ENCODE measurements at places on chromosomes 6 and 20.

- no peak for DNase-seq
Observed at GRCh38 chr20:10300582-10301446, 82.2 kb downstream of the SNAP25 start.

DNA sequence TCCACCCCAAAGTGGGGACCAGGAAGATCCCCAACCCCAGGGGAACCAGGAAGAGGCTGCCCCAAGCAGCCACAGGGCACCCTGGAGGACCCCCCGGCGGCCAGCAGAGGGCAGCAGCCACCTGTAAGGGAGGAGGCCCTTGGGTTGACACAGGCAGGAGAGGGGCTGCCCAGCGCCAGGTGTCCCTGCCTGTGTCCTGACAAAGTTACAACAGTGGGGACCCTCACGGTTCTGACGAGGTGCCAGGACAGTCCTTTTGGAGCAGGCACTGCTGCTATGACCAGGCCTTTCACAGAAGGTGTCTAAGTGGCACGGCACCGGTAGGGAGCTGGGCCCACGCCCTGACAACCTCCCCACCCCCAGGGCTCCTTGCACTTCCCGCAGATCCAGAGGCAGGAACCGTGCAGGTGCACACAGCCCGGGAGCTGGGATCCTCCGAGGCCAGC is 176.7 kb downstream of the BMP7 start:
- no peak for DNase-seq

DNA sequence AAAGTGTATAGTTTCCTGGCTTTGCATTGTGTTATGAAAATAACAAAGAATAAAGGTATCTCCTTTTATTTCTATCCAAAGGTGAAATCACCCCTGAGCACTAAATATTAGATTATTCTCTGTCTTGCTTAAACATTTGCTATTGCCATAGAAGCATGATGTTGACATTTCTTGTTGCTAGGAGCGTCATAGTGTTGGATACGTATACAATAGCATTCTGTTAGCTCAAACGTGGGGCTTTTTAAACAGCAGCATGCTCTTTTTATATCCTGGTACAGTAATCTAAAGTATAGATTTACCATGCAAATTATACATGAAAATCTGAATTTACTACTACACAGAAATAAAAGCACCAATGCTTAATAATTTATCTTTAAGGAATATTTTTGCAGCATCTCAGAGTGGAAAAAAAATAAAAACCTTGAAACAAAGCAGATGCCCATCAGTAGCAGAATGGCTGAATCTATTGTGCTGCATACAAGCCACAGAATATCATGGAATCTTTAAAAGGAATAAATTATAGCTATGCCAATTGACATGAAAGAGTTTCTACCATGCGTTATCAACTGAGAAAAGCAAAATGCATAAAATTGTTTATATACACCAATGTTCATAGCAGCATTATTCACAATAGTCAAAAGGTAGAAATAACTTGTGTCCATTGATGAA is 9.6 kb upstream of the HSF2 start:
- no peak for DNase-seq

DNA sequence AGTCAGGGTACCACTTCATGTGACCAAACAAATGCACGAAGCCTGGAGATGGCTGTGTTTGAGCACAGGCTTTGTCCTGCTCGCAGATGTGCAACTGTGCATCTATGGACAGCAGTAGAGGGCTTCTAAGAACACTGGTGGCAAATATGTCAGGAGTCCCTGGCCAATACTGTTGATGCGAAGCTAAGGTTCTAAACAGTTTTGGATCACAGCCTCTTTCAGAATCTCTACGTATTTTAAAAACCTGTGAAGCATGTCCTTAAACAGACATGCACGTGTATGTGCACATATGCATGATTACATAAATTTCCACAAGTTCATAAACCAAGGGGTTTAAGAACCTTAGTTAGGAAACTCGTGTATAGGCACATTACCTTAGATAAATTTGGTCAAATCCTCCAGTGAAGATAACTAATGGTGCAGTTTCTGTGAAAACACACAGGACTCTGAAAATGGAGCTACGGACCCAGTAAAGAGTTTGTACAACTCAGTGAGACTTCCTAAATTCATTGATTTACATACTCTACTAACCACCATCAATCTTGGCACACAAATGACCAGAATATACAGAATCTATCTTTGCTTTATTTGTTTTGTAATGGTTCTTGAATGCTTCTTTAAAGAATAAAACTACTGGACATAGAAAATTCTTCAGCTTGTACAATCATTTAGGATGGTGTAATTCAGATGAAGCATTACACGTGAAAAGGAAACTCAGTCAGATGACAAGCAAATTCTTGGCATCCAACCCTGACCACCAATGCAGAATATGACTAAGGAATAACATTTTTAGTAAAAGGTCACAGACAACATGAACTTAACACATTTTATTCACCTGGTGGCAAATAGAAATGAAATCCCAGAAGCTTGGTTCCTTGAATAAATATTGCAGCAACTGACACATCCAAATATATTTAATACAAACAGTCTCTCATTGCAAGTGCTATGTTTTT is 27.4 kb downstream of the KCNQ5 start:
- no peak for DNase-seq

GRCh38 chr20:2385496-2385895 is 4.8 kb downstream of the TGM6 start:
- peak; percentile 40 for DNase-seq

DNA sequence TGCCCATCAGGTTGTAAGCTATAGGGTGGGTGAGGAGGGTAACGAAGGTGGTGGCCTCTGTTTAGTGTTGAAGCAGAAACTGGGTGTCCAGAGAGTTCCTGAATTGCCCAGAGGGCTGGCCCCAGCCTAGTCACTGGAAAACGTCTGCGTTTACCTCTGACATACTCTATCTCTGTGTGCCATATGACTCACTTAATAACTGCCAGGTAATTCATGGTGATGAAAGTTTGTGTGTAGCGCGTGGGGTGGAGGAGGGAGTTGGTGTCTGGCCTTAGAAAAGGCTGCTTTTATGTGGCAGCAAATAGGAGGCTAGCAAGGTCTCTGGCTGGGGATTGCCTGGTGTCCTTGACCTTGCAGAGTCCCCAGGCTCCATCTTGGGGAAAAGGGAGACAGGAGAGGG is 47.3 kb downstream of the SLC35D3 start:
- no peak for DNase-seq

- no peak for DNase-seq
Observed at GRCh38 chr20:11677428-11677827, 240.3 kb upstream of the BTBD3 start.

- no peak for DNase-seq
Observed at GRCh38 chr6:123022975-123023374, 26.9 kb downstream of the CLVS2 start.

- DNase-seq: no peak
Observed at GRCh38 chr20:2467412-2467811, 3.2 kb downstream of the SNRPB start.

GRCh38 chr20:21521596-21522480 is 8.0 kb upstream of the NKX2-2 start:
- no peak for DNase-seq

DNA sequence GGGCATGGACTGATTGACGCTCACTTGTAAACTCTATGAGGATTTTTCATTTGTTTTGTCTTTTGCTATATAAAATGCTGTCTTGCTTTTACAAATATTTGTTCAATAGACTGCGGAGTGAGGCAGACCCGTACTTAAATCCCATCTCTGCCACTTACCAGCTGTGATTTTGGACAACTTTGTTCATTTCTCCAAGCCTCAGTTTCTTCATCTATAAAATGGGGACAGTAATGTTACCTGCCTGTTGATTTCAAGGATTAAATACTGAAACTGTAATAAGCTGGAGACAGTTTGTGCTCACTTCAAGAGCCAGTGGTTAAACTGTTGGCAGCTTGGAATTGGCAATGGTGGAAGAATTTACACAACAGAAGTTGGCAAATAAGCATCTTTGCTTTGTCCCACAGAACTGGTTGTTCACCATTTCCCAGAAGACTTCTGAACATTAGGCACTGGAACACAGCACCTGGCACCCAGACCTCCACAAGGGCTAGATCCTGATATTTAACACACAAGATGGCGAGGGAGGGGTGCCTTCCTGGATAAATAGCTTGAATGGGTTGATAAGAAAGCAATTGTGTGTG is 479.2 kb downstream of the QKI start:
- no peak for DNase-seq

DNA sequence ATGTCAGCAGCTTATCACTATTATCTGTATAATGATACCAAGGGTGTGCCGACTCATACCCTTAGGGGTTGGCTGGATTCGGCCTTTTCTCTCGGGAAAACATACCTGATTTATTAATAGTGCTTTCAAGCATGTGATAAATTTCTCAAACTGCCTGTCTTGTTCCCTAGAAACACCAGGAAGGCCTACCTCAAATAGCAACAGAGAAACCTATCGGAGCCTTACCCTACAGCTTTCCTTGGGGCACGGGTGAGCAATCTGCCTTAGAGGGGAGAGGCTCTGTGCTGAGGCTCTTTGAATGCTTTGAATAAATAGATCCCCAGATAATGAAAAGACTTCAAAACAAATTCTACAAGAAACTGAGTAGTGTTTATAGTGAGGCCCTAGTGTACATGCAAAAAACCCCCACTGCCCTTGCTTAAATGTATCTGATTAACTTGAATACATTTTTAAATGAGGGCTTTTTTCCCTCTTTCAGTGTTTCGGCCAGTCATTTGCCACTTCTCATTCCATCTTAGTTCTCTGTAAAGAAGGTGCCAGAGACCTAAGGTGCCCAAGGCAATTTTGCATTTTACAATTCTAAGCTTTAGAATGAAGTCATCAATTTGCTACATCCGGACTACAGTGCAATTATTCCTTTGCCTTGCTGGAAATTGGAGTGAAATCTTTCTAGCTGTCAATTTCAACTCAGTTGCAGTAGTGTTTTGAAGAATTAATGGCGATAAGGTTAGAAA is 320.1 kb downstream of the ESR1 start:
- DNase-seq: no peak

DNA sequence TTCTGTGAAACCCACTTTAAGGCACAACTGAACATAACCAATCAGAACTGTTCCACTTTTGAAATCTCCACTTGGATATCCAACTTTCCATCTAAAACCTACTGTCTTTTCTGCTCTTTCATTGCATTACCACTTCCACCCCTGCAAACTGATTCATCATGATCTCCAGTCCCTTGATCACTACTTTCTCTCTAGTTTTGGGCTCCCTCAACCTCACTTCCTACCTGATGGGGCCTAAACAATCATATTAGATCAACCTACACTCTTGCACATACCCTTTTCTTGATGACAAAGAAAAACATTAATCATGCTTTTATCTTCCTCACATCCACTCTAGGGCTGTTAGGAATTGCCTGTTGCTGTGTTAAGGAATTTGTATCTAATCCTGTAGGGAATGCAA is 137.6 kb downstream of the PDSS2 start:
- DNase-seq: no peak

DNA sequence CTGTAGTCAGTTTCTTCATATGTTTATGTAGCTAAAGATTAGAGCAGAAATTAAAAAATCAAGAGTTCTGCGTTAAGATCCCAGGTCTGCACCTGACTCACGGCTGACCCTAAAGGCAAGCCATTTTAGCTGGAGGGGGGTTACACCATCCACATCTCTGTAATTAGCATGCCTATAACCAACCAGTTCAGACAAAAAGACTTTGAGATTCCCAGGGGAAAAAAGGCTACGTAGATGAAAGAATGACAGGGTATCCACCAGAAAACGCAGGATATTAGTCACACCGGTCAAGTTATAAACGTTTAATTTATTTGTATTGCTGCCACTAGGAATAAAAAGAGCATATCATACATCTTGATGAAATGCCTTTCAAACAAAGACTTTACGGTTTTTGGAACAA is 299.1 kb downstream of the FOXC1 start:
- DNase-seq: no peak

DNA sequence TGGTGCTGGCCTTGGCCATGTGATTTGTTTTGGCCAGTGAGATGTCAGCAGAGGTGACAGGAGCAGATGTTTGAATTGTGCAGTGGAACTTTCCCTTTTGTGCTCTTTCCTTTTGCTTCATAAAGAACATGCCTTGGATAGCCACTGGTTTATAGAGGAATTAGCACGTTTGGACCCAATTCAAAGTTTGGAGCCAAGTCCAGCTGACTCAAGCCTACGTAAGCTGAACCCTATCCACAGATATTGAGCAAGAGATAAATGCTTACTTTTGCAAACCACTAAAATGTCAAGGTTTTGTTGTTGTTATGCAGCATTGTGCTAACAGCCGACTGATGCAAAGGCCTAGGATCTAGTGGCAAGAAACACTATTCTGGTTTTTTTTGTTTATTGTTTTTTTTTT is 230.9 kb upstream of the CITED2 start:
- no peak for DNase-seq

- no peak for DNase-seq
Observed at GRCh38 chr20:55977690-55978459, 27.4 kb downstream of the CBLN4 start.

- peak; percentile 94 for DNase-seq
Observed at GRCh38 chr20:63978319-63979228, 868 bp downstream of the SAMD10 start.

DNA sequence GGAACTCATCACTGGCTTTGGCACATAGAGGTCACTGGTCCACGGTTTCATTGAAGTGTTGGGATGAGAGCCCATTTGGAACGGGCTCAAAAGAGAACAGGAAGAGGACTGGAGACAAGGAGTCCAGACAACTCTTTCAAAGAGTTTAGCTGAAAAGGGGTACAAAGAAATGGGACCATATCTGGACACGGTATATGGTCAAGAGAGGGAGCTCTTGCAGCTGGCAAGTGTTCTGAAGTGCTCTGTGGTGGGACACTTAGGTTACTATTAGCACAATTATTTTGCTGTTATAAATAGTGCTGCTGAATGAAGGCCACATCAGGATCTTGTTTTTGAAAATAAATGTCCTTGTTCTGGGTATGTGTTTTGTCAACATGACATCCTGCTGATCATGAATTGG is 4.6 kb downstream of the SGK2 start:
- no peak for DNase-seq

GRCh38 chr6:15375018-15375417 is 129.1 kb downstream of the JARID2 start:
- DNase-seq: no peak

DNA sequence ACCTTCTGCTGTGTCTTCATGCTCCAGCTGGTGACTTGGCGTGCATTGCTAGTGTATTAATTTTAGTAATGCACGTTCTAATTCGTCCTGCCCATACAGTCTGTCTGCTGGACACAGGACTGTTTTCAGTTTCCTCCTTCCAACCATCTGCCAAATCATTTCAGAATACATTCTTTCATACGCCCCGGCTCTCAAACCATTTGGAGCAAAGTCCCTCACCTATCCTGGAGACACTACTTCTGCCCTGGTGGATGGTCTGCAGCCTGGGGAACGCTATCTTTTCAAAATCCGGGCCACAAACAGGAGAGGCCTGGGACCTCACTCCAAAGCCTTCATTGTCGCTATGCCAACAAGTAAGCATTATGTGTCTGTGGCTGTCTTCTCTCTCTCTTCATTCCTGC is 60.5 kb downstream of the FNDC1 start:
- DNase-seq: no peak

- DNase-seq: no peak
Observed at GRCh38 chr6:48713612-48714011, 602.6 kb upstream of the PTCHD4 start.
